ENCODE measurements at places on chromosomes 1 and 21. TPM values are rescaled to one million over a fixed set of nuclear protein-coding genes. Genes with fewer than 3 reads are reported as not detected.

DNA sequence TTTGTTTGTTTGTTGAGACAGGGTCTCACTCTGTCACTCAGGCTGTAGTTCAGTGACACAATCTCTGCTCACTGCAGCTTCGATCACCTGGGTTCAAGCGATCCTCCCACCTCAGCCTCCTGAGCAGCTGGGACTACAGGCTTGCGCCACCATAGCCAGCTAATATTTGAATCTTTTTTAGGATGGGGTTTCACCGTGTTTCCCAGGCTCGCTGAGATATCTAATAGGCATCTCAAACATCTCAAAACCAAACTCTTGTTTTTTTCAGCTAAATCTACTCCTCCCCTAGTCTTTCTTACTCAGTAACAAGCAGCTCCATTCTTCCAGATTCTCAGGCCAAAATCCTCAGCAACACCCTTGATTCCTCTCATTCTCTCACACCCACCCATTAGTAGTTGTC lies 22.0 kb upstream of the SRRM1 start:
- no peak for DNase-seq

GRCh38 chr1:60894130-60894529 lies 188.2 kb upstream of the NFIA start:
- no peak for DNase-seq

DNA sequence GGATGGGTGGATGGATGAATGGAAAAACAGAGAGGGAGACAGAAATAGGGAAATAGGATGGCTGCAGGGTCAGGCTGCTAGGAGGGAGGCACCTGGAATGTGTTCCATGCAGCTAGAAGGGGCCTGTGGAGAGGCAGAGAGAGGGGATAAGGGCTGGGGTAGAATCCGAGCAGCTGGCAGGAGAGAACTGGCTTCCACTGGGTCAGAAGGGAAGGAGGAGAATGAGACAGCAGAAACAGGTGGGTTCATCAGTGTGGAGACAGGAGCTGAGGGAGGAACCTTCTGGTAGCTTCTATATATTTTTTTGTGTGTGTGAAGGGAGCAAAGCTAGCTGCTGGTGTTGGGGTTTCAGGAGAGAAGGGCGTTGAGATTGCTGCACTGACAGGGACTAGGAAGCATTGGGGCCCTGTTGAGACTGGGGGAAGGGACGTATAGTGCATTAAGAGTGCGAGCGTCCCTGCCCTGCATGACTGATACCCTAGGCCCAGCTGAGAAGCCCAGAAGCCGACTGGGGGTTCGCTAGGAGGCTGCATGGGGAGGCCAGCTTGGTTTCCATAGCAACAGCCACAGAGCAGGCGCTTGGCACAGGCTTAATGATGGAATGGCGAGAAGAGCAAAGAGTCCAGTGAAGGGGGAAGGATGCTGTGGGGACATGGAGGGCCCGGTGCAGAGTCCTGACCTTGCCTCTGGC lies 14.8 kb upstream of the KIF21B start:
- no peak for DNase-seq

DNA sequence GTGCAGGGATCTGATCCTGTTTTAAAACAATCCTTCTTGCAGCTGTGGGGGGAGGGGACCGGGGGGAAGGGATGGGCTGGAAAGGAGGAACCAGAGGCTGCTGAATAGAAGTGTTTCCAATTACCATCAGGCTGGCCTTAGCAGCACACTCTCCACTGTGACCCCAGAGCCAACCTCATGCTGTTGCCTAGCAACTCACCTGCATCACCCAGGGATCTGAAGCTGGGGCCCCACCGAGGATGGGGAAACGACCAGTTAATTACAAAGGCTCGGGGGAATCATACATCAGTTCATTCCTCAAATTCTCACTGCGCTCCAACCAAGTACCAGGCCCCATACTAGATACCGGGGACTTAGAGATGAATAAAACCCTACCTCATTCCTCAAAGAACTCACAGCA lies 11.9 kb upstream of the GPX7 start:
- DNase-seq, result no peak

GRCh38 chr1:107657356-107657755 lies 307.6 kb downstream of the VAV3 start:
- DNase-seq, result no peak

DNA sequence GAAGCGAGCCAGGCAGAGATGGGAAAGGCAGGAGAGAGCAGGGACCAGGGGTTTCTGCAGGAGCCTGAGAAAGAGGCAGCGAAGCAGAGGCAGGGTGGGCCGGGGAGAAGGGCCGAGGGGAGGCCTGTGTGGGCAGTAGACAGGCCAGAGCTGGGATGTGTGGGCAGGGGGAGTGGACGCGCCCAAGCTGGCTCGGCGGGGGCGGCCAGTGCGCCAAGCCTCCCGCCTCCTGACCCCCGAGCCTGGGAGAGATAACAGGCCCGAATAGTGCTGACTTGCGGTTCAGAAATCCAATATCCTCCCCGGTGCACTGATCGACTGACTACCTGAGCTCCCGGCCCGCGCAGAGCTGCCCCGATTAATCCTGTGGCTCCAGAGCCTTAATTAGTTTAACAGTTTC lies 41.9 kb downstream of the AHDC1 start:
- DNase-seq, result no peak

- DNase-seq, result no peak
These were observed 4.4 kb downstream of the TMEM35B start for GRCh38 chr1:34980715-34981114.

GRCh38 chr1:26391450-26391849 lies 18.9 kb upstream of the ZNF683 start:
- DNase-seq, result no peak

DNA sequence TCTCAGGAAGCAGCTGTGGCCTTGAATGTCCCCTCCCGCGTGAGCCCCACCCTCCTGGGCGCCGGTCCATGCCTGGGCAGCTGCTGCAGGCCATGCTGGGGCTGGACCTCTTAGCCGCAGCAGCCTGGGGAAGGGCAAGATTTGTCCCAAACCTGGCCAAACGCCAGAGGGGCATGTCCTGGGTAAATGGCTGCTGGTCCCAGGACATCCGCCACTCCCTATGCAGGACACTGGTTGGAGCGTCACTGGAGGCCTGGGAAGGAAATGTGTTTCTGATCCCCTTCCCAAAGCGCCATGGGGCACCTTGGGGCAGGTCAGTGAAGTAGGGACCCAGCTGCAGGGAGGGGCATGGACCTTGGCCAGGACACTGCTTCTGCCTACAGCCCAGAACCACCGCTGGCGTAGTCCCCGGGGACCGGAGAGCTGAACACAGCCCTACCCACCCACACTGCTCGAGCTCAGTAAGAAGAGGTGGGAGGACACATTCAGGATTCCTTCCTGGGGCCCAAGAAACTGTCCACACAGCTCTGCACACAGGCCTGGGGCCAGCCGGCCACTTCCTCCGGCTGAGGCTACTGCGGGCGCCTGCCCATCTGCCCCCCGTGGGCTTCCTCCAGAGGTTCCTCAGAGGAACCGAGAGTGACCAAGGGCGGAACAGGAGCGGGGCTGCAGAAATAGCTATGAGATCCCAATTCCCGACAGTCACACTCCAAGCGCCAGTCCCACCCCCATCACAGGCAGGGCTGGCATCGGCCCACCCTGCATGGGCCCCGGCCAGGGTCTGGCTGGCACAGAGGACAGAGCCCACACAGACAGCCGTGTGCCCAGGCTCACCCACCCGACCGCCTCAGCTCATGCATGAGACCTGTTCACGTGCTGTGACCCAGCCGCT lies 10.8 kb upstream of the PLEKHG5 start:
- DNase-seq, result no peak

GRCh38 chr1:230167419-230167852 lies 100.4 kb downstream of the GALNT2 start:
- no peak for DNase-seq

DNA sequence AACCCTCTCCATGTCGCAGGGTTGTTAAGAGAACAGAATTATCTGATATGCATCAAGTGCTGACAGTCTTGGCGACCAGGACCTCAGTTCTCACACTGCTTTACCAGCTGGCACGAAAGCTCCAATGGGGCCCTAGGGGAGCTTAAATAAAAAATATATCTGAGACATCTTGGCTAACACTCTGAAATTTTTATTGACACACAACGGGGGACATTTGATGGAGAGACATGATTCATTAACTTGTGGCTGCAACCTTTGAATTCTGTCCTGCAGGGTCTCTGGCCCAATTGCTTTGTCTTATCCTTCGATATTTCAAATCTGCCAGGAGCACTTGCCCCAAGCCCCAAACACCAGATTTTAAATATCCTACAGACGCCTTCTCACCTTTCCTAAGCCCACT lies 567.0 kb downstream of the AJAP1 start:
- DNase-seq, result no peak

DNA sequence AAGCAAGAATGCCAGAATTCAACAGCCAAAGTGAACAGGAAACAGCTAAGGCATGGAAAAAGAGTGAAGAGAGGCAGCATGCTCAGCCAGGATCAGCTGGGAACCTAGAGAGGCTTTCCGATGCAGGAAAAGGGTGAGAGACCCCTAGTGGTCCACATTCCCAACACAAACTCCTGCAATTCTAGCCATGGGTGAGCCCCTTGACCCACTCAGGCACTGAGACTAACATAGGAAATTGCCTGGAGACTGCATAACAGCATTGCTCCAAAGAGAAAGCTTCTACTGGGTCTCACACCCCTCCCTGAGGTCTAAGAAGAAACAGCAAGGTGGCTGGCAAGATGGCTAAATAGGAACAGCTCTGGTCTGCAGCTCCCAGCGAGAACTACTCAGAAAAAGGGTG lies 123.2 kb downstream of the LHX8 start:
- no peak for DNase-seq

DNA sequence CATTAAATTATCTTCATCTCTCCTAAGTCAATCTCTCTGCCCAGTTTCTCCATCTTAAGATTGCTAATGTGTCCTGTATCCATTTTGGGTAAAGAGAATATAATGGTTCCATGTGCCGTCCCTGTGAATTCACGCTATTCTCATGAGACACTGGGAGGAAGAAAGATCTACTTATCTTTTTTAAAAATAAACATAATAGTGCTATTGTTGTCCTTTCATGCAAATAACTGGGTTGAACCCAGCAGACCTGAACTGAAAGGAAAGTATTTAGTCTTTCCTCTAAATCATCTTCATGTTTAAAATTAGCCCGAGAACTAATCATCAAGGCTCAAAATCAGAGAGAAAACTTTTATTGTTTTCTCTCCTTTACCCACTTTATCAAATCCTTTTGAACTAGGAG lies 22.4 kb downstream of the SLAMF1 start:
- DNase-seq, result no peak

DNA sequence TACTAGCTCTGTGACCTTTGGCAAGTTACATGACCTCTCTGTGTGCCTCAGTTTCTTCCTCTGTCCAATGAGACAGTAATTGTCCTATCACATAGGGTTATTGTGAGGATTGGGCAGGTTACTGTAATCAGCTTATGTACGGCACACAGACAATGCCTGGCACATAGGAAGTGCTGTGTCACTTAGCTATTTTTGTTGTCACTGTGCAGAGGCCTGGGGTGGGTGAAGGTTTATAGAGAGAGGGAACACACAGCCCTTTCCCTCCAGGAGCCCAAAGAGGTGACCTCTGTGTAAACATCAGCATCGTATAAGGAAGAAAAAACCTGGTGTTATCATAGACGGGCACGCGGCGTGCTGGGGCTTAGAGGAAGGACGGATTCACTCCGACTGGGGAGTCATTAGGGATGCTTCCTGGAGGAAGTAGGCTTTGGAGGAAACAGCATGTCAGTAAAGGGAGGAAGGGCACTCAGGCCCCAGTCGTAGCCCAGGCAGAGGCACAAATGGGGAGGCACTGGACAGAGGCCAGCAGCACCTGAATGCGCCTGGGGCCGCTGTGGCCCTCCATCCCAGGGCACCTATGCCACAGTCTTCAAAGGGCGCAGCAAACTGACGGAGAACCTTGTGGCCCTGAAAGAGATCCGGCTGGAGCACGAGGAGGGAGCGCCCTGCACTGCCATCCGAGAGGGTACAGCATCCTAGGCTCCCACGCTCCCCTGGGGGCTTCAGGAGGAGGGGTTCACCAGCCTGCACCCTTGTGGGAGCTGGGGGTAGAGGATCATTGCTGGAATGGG lies 21.2 kb downstream of the CDK18 start:
- DNase-seq, result no peak

GRCh38 chr1:98988904-98989555 lies 15.6 kb downstream of the PLPPR5 start:
- no peak for DNase-seq

DNA sequence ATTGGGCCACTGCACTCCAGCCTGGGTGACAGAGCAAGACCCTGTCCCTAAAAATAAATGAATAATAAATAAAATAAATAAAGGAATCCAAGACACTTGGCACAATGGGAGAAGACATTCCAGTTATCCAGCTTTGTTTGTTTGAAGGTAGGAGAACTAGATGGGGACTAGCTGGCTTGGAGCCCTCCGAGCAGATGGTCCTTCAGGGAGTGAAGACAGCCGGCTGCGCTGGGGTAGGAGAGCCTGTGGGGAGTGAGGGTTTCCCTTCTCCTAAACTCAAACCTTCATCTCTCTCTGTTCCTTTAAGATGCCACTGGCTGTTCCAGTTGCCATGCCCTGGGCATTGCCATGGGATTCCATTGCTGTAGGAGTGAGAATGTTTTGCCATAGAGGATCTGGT lies 120.6 kb downstream of the NAV1 start:
- DNase-seq, result no peak

- no peak for DNase-seq
These were observed 182.8 kb downstream of the SIPA1L2 start for GRCh38 chr1:232447125-232447524.

GRCh38 chr1:178284058-178284457 lies 190.2 kb downstream of the RASAL2 start:
- DNase-seq, result no peak

DNA sequence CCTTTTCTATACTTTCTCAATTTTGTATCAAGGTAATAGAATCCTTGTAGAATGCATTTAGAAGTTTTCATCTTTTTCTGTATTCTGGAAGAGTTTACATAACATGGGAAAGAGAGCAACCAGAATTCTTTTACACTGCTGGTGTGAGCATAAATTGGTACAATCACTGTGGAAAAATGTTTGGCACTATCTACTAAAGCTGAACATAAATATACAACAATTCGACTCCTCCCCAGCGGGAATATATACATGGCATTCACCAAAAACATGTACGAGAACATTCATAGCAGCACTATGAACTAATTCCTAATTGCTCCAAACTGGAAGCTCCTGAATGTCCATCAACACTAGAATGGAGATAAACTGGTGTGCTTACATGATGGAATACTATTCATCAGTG lies 1.8 kb upstream of the ACBD6 start:
- DNase-seq, result no peak

DNA sequence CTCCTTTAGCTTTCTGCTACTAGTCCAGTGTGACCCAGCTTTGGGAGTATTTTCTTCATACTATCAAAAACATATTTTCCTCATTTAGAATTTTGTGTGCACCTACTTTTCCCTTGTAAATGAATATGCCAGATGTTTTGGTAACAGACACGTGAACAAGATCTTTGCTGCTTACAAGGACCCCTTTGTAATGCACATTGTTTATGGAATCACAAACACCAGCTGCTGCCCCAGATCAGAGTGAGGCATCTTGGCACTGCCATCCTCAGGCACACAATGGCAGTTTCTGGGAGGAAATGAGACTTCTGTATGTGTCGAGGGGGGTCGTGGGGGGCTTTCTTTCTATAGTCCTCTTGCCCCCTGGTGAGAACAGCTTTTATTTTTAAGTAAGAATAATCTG lies 115.7 kb downstream of the RGL1 start:
- DNase-seq, result no peak

GRCh38 chr1:232863544-232864275 lies 58.5 kb downstream of the MAP10 start:
- DNase-seq, result no peak

The SPRR2G gene
- not detected for polyA plus RNA-seq

The RIPPLY3 gene
- 2.5 TPM for polyA plus RNA-seq

The ADAM30 gene
- not detected for polyA plus RNA-seq

The SPRR2E gene
- not detected for polyA plus RNA-seq

The VHLL gene
- polyA plus RNA-seq, result not detected

The PRAMEF17 gene
- not detected for polyA plus RNA-seq

The CHIA gene
- not detected for polyA plus RNA-seq

The EPHA10 gene
- 0.14 TPM for polyA plus RNA-seq

The PEAR1 gene
- 22.5 TPM for polyA plus RNA-seq

The NBPF26 gene
- polyA plus RNA-seq, result 13.9 TPM
